ENCODE measurements at places on chromosomes 1 and 21.

GRCh38 chr21:43994085-43994484 is 18.0 kb upstream of the TRAPPC10 start:
- DNase-seq: no peak

DNA sequence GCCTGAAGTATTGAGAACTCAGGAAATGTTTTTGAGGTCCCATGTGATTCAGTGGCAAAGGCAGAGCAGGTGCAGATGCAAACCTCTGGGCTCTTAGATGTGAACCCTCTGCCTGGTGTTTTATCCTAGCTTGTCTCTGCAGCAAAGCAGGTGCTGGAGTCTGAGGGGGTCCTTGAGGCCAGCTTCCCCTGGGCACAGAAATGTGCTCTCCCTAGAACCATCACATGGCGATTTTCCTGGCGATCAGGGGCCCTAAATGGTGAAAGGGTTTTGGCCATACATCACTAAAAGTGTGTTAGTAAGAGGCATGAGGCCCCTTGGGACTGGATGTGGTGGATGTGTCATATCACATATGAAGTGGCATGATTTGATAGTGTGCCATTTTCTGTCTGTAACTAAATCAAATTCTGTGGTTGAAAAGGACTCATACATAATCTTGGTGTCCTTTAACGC is 144.8 kb downstream of the ST6GALNAC3 start:
- DNase-seq: no peak

DNA sequence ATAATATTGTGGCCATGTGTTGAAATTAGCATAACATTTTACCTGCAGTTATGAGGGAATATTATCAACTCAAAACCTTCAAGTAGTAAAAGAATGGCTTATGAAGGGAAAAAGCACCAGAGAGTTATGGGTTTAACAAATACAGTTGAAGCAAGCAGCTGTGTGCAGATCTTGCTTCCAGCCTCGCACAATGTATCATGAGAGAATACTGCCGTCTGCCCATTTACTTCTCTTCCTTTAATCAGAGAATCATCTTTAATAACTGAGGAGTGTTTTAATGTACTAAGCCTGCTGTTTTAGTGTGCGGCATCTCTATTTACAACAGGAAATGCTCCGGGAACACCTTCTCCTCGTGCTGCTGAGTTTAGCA is 120.9 kb downstream of the ATG4C start:
- DNase-seq: no peak

GRCh38 chr1:89965193-89965768 is 29.6 kb upstream of the ZNF326 start:
- DNase-seq: no peak

DNA sequence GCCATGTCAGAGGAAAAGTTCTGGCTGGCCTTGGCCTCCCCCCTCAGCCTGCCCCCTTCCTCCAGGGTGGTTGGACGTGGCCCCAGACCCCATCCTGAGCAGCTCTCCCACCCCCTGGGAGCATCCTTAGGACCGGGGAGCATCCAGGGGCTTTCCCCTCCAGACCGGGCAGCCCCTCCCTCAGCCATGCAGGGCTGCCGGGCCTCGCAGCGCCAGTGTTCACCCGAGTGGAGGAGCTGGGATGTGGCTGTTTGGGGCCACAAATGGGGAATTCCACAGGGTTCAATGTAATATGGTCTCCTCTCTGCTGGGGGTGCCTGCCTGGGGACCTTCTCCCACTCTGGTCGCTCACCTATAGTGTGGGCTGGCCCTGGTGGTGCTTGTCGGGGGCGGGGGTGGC is 4.2 kb upstream of the PFKL start:
- no peak for DNase-seq

DNA sequence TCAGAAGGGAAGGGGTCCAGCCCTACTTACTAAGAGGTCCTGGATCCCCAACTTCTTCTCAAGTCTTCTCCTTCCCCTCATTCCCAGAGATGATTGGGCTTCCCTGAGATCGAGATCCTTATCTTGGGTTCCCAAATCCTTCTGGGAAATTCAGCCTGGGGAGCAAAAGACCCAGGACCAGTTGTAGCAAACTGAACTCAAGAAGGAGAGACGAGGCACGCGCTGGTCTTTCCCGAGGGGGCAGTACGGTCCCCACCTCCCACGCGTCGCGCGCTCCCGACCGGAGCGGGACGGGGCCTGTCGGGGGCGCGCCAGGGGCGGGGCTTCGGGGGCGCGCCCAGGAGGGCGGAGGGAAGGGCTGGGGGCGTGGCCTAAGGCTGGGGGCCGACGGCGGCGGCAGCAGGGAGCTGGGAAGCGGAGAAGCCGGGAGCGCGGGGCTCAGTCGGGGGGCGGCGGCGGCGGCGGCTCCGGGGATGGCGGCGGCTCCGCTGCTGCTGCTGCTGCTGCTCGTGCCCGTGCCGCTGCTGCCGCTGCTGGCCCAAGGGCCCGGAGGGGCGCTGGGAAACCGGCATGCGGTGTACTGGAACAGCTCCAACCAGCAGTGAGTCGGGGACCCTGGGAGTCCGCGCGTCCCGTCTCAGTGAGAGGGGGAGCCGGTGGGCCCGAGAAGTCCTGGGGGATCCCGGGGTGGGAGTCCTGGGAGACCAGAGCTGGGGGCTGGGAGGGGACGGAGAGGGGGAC is at the start of gene EFNA3:
Gene EFNA3 (plus strand): TSS at position 369 of the 741 bp plus-strand sequence. CDS start 105 bp downstream, at position 474.
- no peak for DNase-seq

- no peak for DNase-seq
These were observed 24.3 kb downstream of the CA6 start for GRCh38 chr1:8969937-8970336.

DNA sequence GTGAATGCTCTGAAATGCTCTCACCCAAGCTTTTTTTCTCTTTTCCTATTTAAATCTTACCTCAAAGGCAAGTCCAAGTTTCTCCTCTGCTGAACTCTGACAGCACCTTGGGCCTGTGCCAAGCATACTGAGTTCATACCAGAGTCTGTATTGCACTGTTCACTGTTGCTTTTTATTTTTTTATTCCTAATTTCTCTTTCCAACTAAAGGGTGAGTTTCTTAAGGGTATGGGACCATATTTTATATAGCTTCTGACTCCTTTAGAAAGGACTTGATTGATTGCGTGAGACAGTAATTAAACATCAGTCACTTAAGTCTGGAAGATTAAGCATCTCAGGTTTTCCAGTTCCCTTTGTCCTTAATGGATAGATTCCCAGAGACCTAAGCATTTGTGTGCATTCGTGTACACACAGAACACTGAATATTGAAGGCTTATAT is 69.9 kb downstream of the CACHD1 start:
- DNase-seq: no peak

- no peak for DNase-seq
These were observed 26.0 kb downstream of the FAAP20 start for GRCh38 chr1:2168535-2168934.

- DNase-seq: no peak
These were observed 41.0 kb upstream of the MUTYH start for GRCh38 chr1:45381243-45381642.

GRCh38 chr21:16310176-16310575 is 580.4 kb downstream of the USP25 start:
- DNase-seq: no peak

DNA sequence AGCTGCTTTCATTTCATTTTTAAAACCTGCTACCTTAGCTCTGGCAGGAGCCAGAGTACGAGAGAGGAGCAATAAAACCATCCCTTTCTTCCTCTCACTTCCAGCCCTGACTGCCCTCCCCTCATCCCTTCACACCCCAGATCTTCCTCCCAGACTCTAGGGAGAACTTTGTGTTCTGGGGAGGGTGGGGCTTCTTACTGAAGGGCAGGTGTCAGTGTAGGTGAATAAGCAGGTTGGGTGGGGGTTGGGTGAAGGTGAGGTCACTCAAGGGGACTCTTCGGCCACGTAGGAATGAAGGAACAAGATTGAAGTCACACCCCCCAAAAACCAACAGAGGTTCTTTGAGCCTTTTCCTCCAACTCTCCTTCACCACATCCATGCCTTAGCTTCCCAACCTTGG is 88.9 kb downstream of the CD58 start:
- no peak for DNase-seq

- DNase-seq: no peak
These were observed 72.0 kb downstream of the WARS2 start for GRCh38 chr1:119068427-119068826.

DNA sequence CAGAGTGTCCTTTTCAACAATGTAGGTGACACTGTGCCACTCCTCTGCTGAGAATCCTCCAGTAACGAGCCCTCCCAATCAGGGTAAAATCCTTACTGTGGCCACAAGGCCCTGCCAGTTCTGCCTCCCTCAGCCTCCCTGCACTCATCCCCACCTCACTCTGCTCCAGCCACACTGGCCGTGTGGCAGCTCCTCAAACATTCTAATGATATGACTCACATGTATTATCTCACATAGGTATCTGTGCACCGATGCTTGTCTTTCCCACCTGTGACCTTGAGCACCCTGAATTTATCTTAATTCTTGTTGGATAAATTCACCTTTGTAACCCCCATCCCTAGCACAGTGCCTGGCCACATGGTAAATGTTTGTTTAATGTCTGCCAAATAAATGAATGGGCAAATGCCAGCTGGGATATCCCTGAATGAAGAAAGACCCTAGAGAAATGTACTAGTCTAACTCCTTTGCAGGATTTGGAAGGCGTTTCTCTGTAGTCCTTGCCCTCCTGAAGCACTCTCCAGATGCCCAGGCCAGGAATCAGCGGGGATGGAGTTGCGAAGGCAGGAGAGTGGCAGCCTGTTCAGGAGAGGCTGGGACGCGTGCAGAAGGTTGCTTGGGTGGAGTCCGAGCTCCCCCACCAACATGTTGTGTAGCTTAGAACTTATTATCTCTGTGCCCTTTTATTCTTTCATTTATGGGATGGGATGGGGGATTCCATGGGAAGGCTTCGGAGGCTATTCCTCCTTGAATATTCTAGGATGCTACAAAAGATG is 106.0 kb downstream of the TMEM53 start:
- no peak for DNase-seq

DNA sequence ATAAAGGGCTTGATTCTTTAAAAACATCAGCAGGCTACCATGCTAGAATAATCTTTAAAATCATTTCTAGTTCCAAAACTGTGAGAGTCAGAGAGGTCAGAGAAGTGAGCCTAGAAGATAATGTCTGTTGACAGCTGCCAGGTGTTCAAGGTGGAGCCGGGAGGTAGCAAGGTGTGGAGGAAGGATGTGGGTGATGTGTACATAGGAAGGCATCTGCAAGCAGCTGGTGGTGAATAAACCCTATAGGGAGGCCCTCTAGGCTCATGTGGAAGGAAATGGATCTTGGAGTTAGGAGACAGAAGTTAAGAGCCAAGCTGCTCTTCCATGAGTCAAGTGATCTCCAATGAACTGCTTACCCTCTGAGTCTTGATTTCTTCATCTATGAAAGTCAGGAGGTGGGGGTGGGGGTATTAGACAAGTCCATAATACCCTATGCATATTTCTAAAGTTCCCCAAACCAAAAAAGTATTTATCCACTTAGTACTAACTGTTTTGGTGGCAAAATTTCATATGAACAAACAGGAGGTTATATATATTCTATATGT is 266.3 kb downstream of the RHOU start:
- DNase-seq: no peak

GRCh38 chr1:195218428-195219212 is 1389.6 kb downstream of the KCNT2 start:
- DNase-seq: no peak

DNA sequence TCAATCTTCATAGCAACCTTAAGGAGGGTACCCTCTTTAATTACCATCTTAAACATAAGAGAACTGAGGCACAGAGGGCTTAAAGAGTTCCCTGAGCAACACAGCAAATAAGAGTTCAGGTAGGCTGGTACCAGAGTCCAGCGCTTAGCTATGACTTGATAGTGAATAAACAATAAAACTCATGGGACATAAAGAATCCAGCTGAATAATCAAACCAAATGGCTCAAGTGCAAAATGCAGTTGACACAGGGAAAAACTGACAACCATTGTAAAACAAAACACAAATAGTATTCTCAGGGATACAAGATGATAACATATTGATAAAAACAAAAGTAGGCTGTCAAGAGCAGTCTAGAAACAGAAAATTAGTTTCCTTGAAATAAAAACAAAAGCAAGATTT is 176.9 kb upstream of the HMGB4 start:
- no peak for DNase-seq

DNA sequence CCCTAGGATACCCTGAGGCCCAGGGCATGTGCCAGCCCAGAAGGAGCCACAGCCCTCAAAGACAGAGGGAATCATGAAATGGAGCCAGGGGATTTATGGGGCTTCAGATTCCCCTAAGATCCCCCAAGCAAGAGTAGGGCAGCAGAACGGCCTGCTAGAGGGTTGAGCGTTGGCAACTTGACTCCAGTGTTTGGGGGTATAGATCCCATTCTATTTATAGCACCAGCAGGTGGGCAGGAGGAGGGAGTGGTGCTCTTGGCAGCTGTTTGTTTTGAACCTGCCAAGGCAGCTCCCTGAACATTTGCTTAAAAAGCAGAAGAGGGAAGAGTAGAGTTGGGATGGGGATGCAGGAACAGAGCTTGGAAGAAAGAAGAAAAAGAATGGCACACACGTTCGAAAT is 33.7 kb downstream of the GLUL start:
- no peak for DNase-seq

DNA sequence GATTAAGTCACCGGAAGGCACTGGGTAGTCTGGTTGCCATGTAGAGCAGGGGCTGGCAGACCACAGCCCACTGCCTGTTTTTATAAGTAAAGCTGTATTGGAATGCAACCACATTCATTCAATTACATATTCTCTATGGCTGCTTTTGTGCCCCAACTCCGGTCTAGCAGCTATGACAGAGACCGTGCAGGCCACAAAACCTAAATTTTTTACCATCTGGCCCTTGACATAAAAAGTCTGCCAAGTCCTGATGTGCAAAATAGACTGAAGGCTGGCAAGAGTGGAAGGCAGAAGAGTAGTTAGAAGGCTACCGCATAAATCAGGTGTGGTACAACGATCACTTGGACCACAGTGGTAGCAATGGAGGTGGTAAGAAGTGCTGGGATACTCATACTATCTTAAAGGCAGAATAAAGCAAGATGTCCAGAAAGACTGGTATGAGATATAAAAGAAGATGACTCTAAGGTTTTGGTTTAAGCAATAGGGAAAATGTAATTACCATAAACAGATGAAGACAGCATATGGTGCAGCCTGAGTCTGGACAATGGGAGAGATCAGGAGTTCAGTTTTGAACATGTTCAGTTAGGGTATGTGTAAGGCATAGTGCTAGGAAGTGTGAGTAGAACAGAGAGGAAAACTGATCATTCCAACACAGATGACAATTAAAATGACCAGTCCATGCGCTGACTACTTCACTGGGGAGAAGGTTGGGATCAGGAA is 37.2 kb downstream of the EGLN1 start:
- no peak for DNase-seq

GRCh38 chr21:19874521-19874920 is 1123.7 kb upstream of the NCAM2 start:
- no peak for DNase-seq
